ENCODE measurements at places on chromosomes 3 and 15.

GRCh38 chr3:10142707-10143560 lies 1.4 kb downstream of the VHL start:
- DNase-seq, result no peak

GRCh38 chr3:127064391-127065137 lies 81.6 kb downstream of the PLXNA1 start:
- no peak for DNase-seq

DNA sequence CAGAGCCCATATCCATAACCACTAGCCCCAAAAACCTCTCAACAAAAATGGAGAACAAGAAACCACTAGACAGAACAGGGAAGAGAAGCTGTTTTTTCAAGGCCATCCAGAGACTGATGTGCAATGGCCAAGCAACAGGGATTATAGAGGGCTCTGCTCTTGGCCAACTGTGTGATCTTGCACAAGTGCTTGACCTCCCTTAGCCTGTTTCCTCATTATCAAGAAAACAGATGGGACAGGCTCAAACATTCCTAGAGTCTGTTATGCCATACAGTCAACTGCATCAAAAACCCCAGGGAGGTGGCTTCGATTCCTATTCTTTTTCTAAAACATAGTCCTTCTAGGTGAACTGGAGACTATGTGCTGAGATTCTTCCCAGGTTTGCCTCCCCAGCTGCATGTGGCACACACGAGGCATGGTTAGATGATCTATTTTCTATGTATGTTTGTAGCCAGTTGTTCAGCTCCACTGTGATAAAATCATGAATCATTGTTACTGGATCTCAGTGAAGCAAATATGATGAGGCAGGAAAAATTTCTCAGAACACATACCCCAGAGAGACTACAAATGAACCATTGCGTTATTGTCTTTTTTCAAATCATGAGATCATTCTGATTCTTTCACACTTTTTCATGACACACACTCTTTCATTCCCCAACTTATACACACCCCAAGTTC lies 132.9 kb upstream of the TGFBR2 start:
- DNase-seq, result no peak

GRCh38 chr3:177448987-177449359 lies 251.7 kb upstream of the TBL1XR1 start:
- DNase-seq, result no peak

DNA sequence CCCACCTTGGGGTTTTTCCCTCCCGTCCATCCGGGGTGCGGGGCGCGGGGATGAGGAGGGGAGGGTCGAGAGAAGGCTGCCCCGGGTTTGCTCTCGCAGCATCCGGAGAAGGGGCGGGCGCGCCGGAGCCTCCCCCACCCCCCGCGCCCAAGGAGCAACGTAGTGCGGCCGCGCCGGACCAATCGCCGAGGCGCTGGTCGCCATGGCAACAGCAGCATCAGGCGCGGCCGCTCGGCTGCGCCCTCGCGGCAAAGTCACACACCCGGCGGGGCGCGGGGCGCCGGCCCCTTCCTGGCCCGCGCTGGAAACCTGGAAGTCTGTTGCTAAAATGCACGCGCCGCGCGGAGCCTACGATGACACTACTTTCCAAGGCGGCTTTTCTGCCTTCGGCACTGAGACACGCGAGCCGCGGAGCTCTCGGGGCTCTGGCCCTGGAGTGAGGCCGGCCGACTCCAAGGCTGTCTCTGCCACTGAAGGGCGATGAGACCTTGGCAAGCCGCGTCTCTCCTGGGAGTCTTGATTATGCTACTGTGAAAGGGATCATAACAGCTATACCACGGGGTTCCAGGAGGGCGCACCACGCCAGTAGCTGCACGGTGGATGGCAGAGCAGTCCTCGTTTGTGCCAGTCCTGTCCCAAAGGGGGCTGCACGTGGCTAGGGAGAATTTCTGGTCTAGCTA lies at the start of gene IQSEC1:
IQSEC1 (minus strand) TSS at position 104 of the 680 bp plus-strand sequence. CDS start 415 bp downstream, outside the sequence.
- DNase-seq, result no peak

DNA sequence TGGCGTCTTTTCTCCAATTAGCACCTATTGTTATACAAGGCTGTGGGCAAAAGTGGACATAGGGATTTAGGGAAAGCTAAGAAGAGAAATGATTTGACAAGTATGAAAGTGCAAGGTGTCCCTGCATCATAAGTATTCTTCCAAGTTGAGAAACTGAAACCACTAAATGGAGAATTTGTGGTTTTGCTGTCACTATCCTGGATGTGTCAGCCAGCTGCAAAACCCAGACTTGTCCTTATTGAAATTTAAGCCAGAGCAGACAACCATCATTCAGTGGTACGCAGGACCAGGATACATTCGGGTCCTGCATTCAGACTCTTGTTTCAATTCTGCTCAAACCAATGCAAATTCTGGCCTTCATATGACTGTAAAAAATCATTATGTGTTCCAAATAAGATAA lies 384.8 kb upstream of the TGFBR2 start:
- no peak for DNase-seq

DNA sequence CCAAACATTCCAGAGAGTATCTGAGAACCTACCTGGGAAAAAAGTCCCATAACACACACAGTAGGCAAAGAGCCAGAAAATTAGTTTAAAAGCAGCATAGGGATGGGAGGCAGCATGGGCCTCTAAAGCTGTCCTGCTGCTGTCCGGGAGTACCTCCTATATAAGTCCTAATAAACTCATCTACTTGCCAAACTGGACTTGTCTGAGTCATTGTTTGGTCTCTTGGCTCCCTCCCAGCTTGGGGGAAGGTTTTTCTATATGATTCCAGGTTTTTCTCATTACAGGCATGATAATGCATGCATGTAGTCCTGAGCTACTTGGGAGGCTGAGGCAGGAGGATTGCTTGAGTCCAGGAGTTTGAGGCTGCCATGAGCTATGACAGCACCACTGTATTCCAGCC lies 17.5 kb upstream of the HACD2 start:
- DNase-seq, result no peak

- no peak for DNase-seq
These were observed 440.2 kb downstream of the LPP start for GRCh38 chr3:188594139-188594538.

DNA sequence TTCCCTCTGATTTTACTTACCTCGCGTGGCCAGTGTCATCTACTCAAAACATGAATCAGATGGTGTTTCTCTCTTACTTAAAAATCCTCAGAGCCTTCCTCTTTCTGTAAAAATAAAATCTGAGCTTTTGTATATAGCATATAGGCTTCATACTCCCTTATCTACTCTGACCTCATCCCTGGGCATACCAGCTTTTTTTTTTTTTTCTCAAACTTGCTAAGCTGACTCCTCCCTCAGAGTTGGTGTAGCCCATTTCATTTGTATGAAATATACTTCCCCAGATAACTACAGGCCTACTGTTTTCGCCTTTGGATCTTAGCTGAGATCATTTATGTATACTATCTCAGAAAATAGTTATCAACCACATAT lies 648.9 kb upstream of the ALCAM start:
- no peak for DNase-seq

DNA sequence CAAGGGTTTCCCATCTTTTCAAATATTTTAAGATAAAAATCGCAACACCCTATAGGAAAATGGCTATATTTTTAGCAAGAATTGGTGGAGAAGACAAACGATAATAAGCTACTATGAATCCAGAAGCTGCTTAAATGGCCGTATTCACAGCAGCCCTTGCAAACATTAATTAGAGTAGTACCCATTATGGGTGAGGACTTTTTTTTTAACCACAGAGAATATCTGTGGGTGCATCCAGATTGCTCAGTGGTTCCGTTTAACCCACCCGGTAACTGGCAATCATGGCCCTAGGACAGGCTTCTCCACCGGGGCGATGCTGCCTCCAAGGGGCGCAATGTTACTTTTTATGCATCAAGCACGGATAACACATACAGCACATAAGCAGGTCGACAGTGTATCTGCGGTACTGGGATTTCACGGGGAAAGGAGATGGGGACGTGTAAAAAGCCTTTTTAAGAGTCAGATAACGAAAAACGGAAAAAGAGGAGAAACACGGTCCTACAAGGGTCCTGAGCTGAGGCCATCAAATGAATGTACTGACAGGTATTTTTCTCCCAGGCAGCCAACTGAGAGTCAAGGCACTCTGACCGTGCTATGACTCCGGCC lies 968 bp upstream of the TMEM266 start:
- no peak for DNase-seq

- DNase-seq, result no peak
These were observed 1.3 kb downstream of the ADAMTS7 start for GRCh38 chr15:78810003-78810361.

- no peak for DNase-seq
These were observed 627.1 kb downstream of the NAALADL2 start for GRCh38 chr3:175486255-175486654.

DNA sequence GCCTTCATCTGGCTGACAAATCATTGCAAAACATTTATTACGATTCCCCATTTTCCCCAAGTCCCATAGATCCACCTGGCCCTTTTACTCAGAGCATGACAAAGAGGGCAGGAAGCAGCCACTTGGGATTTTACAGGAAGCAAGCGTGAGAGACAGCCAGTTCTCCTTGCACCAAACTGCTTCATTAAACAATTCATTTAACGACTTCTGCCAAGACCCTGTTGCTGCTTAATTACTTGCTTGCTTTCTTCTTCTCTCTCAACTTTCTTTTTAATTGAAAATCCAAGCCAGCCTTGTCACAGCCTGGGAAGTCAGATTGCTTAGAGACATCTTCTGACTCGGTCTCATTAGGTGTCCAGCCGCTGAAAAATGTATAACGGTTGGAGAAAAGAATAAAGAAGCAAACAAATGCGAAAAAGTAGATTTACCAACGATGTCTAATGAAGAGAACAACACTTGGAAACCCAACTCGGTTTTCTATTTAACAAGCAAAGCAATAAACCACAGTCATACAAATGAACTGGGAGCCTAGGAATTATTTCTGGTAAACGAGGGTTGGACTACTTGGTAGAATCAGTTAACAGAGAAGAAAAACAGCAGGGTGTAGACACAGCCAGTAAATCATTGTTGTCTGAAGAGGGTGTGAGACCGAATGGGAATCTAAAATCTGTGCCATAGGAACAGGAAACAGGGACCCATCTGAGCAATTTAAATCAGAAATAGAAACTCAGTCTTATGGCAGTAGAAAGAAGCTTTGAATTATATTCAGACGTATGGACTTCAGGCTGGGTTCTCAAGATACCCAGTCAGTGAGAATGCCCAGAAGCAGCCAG lies 298.3 kb downstream of the LRRC3B start:
- DNase-seq, result no peak

DNA sequence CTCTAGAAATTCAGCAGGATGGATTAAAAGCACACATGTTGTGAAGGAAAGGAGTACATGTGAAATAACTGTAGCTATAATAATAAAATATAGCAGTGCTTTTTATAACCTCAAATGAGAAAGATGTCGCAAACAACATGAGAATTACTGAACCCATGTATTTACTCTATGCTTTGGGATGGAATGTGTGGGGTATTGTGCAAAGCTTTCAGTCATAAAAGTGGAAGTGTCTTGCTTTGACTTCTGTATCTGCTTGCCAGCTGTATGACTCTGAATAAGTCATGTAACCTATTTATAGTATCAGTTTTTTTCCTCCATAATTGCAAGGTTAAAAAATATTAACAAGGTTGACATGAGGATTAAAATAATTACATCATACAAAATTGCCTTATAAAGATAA lies 519.3 kb upstream of the CADM2 start:
- DNase-seq, result no peak

- no peak for DNase-seq
These were observed 60.3 kb downstream of the NOX5 start for GRCh38 chr15:69074843-69075224.

GRCh38 chr3:143135150-143135549 lies 15.6 kb downstream of the CHST2 start:
- DNase-seq, result no peak

- DNase-seq, result no peak
These were observed 100.8 kb upstream of the C15orf61 start for GRCh38 chr15:67420137-67420536.

All from cortex of kidney (tissue), 1 donor.